ENCODE measurements at places on chromosomes 11 and 22.

DNA sequence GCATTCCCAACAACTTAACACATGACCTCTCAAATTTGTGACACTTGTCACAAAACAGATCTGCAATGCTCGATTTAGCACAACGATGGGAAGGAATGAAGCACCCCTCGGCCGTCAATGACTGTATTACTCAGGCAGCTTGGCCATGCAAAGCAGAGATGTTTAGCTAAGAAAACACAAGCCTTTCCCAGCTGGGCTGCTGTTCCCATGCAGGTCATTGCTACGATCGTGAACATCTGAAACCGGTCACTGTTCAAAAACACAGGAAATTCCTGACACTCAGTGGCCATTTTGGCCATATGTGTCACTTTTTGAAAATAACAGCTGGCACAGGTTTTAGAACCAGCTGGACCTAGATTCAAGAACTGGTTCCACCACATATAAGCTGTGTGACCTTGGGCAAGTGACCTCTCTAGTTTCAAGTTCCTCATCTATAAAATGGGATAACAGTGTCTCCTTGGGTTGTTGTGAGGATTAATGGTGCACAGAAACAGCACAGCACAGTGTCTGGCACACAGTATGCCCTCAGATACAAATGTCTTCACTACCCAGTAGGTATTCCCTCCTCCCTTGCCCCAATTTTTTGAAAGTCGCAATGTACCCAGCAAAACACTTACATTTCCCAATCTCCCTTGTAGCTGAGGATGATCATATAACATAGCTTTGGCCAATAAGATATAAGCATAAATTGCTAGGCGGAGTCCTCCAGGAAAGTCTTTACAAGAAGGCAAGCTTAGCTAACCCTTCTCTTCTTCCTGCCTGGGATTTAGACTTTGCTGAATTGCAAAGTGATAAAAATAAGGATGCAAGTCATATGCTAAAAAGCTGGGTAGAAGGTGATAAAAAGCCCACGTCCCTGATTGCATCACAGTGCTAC, 93.1 kb downstream of the C11orf58 start:
- no peak for DNase-seq

- peak; percentile 25 for DNase-seq
Measured at GRCh38 chr11:61918251-61918937, 1.0 kb upstream of the RAB3IL1 start.

- no peak for DNase-seq
Measured at GRCh38 chr22:31843526-31843925, 89.7 kb downstream of the DEPDC5 start.

GRCh38 chr11:72814286-72815109, at the start of gene ATG16L2:
TSS of gene ATG16L2 (plus strand) at chr11:72814411. CDS start at chr11:72814446, 35 bp downstream.
- DNase-seq, result peak; percentile 97

DNA sequence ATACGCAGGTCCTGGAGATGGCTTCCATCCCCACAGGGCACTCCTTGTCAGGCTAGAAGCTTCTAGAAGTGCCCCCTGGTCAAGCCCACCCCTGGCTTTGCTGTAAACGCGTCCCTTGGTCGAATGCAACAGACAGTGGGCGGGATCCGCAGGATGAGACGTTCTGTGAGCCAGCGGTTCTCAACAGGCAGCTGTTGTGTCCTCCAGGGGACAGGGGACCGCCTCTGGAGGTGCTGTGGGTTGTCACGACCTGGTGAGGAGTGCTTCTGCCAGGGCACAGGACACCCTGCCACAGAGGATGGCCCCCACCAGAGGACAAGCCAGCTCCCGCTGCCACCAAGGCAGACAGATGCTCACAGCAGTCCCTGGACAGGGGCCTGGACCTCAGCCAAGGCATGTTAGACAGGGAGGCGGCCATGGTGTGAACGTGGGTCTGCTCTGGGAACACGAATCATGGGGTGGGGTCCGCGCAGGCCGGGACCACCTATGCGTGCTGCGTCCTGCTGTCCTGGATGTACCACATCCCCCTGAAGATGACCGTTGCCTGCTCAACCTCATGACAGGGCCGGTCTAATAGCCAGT, 11.7 kb downstream of the CRELD2 start:
- no peak for DNase-seq

DNA sequence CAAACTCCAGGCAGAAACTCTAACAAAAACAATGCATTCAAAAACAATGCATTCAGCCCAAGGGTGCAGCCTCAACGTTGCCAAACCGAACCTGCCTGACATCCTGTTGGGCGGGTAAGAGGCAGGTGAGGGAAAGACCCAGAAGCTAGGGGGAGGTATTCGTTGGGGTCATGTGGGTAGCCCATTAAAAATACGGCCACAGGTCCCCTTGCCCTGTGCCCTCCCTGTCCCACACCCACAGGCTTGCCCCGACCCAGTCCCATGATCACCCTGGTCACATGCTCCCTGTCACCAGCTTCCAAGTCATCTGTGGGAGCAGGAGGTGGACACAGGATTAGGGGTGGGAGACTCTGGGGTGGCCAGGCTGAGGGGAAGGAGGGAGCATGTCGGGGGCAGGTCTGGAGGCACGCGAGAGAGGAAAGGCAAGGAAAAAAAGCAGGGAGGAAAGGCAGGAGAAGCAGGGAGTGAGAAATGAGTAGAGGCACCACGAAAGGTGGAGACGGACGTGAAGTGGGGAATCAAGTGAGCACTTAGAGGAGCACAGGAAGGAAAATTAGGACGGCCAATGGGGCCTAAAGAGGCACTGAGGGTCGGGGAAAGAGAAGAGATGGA, 683 bp downstream of the PLA2G6 start:
- DNase-seq, result peak; percentile 26

DNA sequence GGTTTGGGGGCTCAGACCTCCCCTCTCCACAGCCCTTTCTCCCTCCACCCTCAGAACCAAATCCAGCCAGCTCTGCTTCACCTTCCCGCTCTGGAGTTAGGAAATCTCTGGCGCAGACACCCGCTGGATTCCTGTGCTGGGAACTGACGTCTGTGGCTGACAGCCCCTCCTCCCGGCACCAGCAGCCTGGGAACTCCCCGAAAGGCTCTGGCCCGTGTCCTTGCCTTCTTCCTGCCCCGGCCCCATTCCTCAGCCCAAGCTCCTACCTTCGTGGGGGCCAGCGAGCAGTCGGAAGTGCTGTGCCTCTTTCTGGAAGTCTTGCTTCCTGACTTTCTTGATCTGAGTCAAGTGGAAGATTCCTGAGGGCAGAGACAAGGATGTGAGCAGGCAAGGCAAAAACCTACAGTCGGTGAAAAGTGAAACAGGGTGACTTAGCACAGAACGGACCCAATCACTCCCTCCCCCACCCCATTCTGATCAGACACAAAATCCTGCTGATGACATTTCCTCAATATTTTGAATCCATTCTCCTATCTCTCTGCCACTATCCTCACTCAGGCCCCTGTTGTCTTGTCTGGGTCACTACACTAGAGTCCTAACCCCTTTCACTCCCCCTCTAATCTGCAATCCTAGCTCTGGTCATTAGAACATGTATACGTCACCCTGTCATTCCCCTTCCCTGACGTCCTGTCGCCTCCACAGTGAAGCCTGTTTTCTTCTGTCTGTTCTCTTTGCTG, 34.1 kb downstream of the CHRDL2 start:
- no peak for DNase-seq

- no peak for DNase-seq
Measured at GRCh38 chr11:59669611-59670009, 773 bp upstream of the PATL1 start.

- peak; percentile 97 for DNase-seq
Measured at GRCh38 chr22:31489632-31490495, at the start of gene EIF4ENIF1. TSS of gene EIF4ENIF1 (minus strand) at chr22:31489842. CDS start at chr22:31488718, 1,124 bp downstream.

GRCh38 chr22:37353839-37354238, 71.5 kb downstream of the CYTH4 start:
- DNase-seq, result no peak

DNA sequence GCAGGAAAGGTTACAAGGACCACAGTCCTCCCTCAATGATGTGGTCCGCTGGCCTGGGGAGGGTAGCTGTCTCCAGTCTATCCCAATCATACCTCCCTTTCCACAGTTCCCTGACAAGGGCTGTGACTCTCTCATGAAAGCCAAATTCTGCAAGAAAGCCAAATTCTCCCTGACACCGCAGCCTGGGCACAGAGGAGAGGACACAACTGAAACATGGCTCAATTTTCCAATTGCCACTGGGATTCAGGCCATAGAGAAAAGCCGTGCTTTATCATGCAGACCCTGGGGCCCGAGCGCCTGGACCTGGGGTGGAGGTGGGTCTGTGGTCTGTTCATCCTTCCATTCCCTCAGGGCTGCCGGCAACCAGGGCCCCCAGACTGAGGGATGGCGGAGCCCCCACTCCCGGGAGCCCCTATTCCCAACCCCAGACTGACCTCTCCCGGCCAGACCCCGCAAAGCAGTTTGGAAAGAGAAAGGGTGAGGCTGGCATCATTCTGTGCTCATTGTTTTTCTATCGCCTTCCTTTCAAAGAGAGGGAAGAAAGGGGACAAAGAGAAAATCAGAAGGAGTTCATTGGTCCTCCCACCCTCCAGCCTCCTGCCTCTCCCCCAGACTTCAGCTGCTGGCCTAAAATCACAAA, 239.5 kb downstream of the BUD13 start:
- no peak for DNase-seq

- DNase-seq, result peak; percentile 66
Measured at GRCh38 chr22:38754751-38755154, 1.0 kb downstream of the SUN2 start.

- DNase-seq, result no peak
Measured at GRCh38 chr11:126290887-126291286, 8.0 kb downstream of the TIRAP start.

DNA sequence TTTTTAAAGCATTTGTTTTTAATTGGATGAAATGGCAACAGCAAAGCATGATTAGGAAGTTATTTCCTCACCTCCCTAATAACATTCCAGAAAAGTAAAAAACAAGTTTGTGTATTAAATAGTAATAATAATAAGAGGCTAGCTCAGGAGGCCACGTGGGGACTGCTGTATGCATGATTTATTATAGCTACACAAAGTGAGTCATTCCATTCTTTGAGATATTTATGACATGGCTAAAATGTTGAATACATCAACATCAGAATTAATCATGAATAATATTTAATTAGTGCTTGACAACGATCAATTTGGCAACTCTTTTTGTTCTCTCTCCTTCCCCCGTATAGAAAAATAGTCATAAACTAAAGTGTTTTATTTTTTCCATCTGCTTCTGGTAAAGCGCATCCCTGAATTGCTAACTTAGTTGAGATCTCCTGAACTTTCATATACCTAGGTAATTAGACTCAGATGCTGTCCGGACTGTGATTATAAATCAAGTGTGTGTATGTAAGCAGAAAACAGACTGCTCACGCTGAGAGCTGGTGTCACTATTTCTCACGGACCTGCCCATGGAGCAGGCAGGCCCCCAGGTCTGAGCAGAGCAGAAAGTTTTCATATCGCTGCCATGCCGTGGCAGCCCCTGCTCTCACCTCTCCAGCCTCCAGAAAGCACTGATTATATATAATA, 125.7 kb downstream of the WT1 start:
- no peak for DNase-seq

DNA sequence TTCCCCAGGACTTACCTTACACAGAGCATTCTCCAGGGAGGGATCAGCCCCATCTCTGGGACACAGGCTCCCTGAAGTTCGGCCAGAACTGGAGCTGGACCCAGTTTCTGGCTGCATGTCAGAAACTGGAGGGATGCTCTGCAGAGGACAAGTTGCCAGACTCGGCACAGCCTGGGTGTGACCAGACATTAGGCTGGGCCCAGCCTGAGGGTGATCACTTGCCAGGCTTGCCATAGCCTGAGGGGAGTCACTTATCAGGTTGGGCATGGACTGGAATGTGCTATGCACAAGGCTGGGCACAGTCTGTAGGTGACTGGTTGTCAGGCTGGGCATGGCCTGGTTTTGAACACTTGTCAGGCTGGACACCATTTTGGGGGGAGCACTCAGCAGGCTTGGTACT, 30.7 kb upstream of the STK33 start:
- DNase-seq, result no peak

GRCh38 chr22:28801845-28802594, 1.7 kb upstream of the XBP1 start:
- peak; percentile 21 for DNase-seq

GRCh38 chr11:104957280-104957679, 11.1 kb downstream of the CASP4 start:
- DNase-seq, result no peak

GRCh38 chr11:71843858-71844257, 10.9 kb downstream of the DEFB108B start:
- no peak for DNase-seq

DNA sequence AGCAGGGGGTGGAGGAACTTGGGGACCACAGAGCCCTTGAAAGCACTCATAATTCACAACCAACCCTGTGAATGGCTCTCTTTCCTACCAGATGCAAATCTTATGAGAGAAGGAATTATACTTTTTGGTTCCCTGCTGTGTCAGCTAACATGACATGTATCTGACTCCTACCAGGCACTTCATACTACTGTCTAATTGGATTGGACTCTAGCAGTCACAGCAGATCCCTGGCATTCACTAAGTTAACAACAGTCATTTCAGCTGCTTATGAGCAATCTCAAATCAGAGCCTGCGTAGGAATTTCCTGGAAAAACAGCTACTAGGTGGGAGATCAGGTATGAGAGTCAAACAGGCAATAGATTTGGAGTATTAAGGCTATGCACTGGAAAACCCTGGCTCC, 11.1 kb upstream of the ENDOD1 start:
- DNase-seq, result no peak

DNA sequence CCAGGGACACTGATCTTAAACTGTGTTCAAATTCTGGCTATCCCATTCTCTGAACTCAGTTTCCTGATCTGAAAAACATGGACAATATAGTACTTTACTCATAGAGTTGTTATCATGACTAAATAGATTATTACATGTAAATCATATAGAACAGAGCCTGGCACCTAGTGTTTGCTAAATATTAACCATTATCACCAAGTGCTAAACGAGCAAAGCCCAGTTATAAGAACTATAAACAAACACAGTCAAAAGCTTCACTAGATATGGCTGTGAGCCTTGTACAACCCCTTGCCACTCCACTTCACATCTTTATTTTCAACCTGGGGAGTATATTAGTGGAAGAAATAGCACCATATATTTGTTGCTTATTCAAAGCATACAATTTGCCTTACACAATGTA, 338.9 kb upstream of the CADM1 start:
- DNase-seq, result no peak

- no peak for DNase-seq
Measured at GRCh38 chr22:24400726-24401596, 26.4 kb upstream of the ADORA2A start.
